Epithelial cell of proximal tubule (primary cell): ENCODE measurements at places on chromosomes 5 and 9.

GRCh38 chr5:65876970-65877369 lies 49.4 kb upstream of the ERBIN start:
- no peak for DNase-seq

DNA sequence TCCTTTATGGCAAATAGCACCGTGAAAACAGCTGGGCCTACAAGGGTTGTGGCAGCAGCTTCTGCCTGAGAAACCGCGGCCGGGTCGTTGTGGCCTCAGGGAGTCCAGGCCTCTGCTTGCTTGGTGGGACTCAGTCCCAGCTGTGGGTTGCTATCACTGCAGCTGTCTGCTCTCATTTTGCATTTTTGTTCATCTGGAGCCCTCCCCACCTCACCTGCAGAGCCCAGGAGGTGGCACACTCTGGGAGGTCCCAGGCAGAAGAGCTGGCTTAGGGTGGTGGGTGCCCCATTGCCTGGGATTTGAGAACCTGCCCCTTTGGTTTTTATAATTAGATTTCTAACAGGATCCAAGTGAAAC lies 138.4 kb downstream of the GADD45G start:
- DNase-seq: no peak

- no peak for DNase-seq
Measured at GRCh38 chr5:173420108-173420507, 91.9 kb upstream of the STC2 start.

DNA sequence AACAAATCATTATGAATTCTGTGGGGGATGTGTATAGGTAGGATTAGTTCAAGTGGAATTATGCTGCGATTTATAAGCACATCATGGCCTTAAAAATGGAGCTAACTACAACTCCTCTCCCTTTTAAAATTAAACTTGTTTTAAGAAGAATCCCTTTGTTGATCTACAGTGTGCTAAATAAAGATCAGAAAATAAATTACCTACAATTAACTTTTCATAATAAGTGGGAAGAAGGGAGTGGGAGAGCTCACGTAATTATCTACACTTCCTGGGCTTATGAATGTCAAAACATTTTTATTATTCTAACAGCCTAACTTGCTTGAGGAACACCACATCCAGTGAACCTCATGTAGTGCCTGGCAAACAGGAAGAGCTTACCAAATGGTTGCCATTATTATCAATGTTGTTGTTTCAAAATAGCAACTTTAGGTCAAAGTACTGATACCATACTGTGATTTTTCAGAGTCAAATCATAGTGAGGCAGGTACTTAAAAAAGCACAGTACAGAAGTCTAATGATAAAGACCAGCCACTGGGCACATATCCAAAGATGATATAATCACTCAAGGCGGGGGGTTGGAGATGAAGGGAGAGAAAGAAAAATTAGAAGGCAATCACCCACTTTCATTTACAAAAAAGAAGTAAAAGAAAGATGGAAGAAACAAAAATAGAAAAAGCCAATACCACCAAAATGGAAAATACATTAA lies 174.0 kb downstream of the RAPGEF6 start:
- no peak for DNase-seq

DNA sequence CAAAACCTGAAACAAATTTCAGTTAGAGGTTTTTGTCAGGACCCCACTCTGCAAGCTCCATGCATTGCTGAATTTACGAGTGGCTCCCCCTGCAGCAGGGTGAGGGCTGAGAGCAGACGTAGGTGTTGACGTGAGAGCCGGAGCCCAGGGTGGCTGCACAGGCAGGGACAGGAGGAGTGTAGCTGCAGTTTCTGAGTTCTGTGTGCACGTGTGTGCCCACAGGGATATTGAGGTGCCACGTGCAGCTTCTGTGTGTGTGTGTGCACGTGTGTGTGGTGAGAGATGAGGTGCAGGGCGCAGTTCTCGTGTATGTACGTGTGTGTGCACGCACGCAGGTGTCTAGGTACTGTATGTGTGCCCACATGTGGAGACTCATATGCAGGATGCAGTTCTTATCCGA lies 14.6 kb downstream of the PLEKHG4B start:
- no peak for DNase-seq

- no peak for DNase-seq
Measured at GRCh38 chr5:148956477-148957385, 106.1 kb downstream of the SH3TC2 start.

DNA sequence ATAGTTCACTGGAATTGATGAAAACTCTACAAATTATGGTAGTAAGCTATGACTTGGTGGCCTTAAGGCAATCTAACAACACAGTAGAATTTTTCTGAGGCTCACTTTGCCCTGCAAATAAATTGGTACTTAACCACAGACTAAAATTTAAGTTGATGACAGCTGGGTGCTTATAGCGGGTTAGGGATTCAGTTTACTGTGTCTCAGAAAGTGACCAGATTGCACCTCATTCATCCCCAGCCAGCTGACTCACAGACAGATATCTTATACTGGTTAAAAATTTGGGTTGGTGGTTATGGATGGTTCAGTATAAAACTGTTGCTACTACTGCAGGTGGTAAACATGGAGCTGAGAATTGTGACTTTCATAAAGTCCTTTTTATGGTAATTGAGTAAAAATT lies 2.8 kb downstream of the CKS2 start:
- DNase-seq: no peak

GRCh38 chr9:120937596-120937995 lies 11.0 kb upstream of the TRAF1 start:
- no peak for DNase-seq

- no peak for DNase-seq
Measured at GRCh38 chr9:103881419-103881818, 212.7 kb upstream of the SMC2 start.

DNA sequence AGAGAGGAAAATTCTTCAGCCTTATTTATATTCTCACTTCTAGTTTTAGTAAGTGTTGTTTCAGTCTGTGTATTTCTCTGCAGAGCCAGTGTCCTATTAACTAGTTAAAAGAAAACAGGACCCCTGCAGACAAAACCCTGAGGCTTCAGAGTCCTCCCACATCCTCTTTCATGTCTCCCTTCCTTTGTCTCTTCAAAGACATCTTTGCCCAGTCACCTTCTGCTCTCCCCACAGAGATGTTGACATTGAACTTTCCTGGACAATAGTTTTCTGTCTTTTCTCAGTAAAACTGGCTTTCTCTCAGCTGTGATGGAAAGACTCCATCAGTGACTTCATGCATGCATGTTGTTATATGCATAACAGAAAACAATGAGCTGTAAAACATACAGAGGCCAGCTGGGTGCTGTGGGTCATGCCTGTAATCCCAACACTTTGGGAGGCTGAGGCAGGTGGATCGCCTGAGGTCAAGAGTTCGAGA lies 20.2 kb downstream of the GRAMD2B start:
- DNase-seq: no peak

- DNase-seq: no peak
Measured at GRCh38 chr5:168147568-168148360, 143.7 kb upstream of the WWC1 start.

DNA sequence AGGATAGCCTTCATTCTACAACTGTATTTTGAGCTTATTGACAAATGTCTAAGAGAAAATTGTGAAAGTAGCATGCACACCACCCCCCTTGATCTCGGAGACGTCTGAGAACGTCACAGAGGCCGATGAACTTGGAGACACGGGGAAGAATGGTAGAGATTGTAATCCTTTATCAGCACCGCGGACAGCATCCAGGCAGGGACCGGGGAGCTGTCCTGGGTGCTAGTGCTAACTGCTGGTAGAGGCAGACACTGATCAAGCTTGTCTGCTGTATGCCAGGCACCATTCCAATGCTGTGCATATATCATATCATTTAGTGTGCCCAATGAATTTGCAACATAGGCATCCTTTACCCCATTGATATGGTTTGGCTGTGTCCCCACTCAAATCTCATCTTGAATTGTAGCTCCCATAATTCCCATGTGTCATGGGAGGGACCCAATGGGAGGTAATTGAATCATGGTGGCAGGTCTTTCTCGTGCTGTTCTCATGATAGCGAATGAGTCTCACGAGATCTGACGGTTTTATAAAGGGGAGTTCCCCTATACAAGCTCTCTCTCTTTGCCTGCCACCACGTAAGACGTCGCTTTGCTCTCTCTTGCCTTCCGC lies 98.8 kb downstream of the LHX2 start:
- no peak for DNase-seq

DNA sequence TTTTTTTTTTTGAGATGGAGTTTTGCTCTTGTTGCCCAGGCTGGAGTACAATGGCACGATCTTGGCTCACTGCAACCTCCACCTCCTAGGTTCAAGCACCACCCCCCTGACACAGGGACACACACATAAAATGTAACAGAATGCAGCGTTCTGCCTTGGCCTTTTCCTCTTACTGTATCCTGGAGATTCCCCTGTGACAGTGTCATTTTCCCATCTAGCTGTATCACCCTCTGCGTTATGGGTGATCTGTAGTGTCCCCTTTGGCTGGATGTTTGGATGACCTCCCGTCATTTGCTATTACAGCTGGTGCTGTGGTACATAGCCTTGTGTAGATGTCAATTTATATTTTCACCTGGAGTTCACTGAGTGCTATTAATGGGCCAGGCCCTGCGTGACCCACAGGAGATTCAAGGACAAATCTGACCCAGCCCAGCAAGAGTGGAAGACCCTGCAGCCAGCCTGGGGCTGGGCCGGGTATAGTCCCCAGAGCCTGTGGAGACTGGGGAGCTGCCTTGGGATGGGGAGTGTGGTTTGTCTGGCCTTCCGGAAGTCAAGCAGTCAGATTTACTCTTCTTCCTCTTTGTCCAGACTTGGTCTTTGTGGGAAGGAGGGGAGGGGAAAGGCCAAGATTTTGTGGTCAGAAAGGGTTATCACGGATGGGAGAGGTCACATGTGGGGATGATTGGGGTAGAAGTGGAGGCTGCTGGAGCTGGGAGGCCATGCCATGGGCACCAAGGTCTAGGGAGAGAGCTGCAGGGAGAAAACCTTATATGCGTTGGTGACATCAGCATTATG lies 43.6 kb downstream of the ERGIC1 start:
- no peak for DNase-seq

DNA sequence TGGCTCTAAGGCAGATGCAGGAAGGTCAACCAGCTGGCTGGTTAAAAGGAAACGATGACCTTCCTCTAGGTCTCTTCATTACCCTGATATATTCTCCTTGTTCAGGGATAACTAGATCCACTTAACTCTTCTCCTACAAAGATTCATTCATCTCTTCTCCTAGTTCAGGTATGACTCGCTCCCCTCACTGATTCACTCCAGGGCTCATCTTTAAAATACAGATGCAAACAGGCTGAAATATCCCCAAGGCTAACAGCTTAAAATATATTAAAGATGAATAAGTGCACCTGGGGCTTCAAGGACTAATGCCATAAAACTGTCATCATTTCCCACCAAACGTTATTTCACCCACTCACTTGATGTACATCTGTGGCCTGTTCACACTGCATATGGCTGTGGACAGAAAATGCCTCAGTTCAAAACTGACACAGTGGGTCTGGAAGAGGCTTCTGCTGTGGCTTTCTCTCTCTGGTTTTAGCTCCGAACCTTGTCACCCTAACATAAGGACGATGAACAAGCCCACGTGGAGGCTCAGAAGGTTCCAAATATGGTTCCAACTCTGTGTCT lies 366.9 kb downstream of the DEPDC1B start:
- DNase-seq: no peak

- DNase-seq: no peak
Measured at GRCh38 chr5:146540414-146540813, 24.4 kb upstream of the GPR151 start.

DNA sequence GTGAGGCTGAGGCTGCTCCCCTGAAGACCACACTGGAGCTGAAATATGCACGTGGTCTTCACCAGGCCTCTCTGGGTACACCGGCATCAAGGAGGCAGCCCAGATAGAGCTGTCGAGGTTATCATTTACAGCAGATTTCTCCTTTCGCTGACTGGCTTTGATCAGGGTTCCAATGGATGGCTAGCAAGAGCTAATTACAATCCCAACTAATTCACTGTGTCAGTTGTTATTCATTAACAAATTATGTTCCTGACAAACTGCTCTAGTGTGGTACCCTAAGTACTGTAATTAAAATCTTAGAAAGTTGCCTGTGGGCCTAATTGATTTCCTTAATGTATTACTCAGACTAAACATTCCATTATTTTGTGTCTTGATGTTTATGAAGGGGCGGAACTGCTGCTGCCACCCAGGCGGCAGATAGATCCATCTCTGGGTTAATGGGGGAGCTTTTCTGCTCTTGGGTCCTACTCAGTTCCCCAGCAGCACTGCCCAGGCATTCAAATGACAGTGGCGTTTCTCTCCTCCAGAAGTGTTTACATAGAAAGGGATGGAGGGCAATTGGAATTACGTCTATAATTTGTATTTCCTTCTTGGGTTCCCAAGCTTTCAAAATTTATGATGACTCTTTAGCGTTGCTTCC lies 71.7 kb upstream of the RAD23B start:
- DNase-seq: no peak
